ENCODE measurements at places on chromosomes 12 and 14. TPM values are rescaled to one million over a fixed set of nuclear protein-coding genes. Genes with fewer than 3 reads are reported as not detected.

- DNase-seq = no peak
- H3K4me1 ChIP-seq = no peaks in the 10 kb centered on the region
- no peaks in the 10 kb centered on the region for H3K27me3 ChIP-seq
- H3K4me3 ChIP-seq = no peak overlapping the region
Measured at GRCh38 chr12:33587354-33587753, 147.7 kb upstream of the SYT10 start.

The MYRFL gene
- total RNA-seq = not detected

DNA sequence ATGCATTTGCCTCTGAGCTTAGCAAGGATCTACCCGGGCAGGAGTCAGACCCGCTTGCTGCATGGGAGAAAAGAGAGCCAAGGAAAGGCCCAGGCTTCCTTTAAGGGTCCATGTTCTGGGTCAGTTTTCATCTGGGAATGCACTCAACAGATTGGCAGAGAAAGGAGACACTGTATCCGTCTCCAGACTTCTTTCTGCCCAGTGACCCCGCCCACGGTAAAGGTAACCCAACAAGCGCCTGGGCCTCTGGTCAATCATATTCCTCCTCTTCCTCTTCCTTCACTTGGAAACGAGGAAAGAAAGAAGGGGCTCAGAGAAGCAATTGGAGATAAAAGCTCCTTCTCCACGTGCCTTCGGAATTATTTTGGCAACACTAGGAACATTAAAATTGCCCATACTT lies 27.1 kb upstream of the TCP11L2 start:
- no peak for DNase-seq
- peak overlapping the region; percentile 84 for H3K27ac ChIP-seq
- no peak overlapping the region for H3K4me3 ChIP-seq
- peaks cover 60% of the 10 kb centered on the region for H3K4me1 ChIP-seq

DNA sequence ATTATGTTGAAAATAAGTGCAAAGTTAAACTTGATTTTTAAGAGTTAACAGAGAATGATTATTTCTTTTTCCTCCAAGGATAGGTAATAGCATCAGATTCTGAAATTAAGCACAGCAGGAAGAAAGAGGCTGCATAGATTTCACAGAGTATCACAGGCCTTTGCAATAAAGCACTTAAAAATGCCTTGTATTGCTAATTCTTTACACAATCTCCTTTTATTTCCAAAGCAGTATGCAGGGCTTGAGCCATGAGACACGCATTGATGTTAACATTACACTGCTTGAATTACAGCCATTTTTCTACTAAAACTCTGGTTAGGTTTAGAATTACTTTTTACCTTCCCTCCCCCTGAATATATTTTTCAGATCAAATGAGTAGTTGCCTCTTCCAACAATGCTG lies 398.3 kb downstream of the BCAT1 start:
- no peak overlapping the region for H3K4me3 ChIP-seq
- DNase-seq = no peak
- H3K27me3 ChIP-seq = no peaks in the 10 kb centered on the region
- no peaks in the 10 kb centered on the region for H3K36me3 ChIP-seq

The REM2 gene
- not detected for total RNA-seq

Measured in stomach (tissue), 19 donors.